GM13976 (cell line): ENCODE measurements at places on chromosomes 13 and 19.

- DNase-seq, result no peak
These were observed 277.5 kb downstream of the LIG4 start for GRCh38 chr13:107937848-107938247.

- no peak for DNase-seq
These were observed 31.9 kb downstream of the ATP4B start for GRCh38 chr13:113625965-113626721.

DNA sequence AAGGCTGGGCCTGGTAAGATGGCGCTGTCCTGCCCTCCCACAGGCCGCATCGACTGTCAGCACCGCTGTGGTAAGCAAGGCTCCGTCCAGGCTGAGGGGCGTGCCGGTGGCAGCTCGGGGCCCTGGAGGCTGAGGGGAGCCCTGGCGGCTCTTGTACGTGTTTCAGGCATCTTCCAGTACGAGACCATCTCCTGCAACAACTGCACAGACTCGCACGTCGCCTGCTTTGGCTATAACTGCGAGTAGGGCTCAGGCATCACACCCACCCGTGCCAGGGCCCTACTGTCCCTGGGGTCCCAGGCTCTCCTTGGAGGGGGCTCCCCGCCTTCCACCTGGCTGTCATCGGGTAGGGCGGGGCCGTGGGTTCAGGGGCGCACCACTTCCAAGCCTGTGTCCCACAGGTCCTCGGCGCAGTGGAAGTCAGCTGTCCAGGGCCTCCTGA, 1.2 kb downstream of the IZUMO4 start:
- DNase-seq, result no peak

GRCh38 chr13:27918918-27919658, 712 bp upstream of the PDX1 start:
- DNase-seq, result no peak

DNA sequence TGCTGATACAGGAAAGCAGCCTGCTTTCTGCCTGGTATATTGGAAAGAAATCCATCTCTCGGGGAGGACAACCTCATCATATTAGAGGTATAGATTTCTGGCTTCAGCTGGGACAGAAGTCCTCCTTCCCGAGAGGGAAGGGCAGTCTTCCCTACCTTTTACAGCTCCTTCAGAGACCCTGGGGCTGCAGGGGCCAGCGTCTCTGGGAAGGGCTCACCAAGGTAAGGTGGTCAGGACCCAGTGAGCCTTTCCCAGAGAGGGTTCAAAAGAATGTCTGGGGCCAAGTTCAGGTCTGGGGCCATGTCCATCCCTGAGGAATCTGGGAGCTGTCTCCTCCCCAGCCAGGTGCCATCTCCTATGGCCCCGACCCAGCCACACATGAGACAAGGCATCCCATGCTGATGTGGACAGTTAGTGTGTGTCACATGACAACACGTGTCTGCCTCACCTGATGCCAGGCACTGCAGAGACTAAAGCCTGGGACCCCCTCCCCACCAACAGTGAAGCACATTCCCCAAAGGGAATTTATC, 136.4 kb downstream of the URI1 start:
- no peak for DNase-seq

DNA sequence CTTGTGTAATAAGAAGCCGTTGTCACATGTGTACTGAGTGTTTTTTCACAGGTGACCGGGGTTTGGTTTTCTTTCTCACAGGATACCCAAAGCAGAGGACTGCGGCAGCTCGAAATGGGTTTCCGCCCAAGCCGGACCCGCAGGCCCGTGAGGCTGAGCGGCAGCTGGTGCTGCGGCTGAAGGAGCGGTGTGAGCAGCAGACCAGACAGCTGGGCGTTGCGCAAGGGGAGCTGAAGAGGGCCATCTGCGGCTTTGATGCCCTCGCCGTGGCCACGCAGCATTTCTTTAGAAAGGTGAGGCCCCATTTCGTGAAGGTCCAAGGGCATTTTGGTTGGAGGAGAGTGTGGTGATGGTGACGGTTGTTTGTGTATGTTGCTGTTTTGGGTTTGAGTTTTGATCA, 236.3 kb downstream of the SLC7A1 start:
- DNase-seq, result no peak

DNA sequence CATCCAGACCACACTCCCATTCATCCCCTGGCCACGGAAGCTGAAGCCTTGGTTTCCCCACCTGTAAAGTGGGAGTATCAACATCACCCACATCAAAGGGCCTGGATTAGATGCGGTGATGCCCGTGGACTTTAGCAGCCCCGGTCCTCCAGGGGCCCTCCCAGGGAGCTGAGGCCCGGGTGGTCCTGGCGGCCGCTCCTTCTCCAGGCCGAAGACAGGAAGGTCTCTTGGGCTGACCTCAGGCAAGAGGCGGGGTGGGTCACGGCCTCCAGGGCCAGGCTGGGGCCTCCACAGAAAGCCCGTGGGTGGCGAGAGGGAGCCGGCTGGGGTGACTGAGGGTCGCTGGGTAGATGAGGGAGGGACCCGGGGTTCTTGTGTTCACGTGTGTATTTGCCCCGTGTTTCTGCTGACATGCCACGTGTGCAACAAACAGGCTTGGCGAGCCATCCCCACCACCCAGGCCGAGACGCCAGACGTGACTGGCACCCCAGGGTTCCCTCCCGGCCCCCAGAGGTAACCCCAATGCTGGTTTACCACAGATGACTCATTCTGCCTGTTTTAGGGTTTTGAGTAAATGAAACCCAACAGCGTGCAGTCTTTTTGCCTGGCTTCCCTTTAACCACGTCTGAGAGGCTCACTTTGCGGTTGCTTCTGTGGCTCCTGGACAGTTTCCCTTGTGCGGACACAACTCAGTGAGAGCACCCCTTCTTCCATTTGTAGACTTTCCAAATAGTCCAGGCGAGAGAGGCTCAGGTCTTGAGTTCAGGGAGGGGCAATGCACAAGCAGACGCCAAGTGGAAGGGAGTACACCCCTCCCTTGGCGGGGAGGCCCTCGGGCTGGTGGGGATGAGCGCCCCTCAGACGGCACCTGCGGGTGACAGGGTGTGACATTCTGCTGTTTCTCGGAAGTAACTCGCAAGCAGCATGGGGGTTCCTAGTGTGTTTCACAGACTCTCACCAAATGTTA, 42.9 kb downstream of the C13orf46 start:
- peak; percentile 67 for DNase-seq

DNA sequence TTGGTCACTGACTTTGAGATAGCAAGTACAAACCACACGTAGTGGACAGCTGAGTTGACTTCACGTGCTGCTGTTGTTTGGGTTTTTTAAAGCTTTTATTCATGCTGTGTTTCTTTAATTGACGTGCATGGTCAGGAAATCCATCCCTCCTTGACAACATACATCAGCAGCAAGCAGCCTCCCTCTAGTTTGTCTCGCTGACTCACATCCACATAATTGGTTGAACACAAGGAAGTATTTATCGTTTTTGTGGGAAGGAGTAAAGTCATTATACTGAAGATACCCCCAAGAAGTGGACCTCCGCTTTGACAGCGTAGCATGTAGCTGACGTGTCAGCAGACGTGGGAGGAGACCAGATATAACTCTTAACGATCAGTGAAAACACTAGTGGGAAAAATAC, 355.8 kb downstream of the MYO16 start:
- no peak for DNase-seq

DNA sequence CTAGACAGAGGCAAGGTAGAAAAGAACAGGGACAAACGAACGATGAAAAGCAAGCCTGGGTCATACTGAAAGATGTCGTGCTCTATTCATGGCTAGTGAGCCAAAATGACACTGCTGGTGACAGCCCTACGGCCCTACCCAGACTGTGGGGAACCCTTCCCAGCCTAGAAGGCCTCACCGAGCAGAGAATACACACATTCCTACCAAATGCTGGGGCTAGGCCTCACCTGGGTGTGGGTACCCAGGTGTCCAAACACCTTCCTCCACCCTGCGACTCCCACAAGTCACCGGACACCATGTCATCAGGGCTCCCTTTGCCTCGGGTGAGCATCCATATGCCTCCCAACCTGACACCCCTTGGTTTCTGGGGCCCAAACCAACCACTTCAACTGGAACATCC, 85.3 kb upstream of the DOCK9 start:
- no peak for DNase-seq

DNA sequence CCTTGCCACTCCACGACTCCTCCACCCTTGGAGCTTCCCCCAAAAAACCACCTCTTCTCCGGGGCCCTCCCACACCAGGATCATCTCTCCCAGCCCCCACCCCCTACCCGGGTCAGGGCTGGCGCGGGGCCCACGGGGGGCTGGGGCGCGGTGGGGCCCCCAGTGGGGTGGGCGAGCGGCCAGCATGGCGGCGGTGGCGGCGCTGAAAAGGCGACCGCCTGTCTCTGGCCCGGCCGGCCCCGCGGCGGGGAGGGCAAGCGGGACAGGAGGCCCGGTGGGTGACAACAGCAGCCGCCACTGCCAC, 850 bp downstream of the DYRK1B start:
- no peak for DNase-seq

DNA sequence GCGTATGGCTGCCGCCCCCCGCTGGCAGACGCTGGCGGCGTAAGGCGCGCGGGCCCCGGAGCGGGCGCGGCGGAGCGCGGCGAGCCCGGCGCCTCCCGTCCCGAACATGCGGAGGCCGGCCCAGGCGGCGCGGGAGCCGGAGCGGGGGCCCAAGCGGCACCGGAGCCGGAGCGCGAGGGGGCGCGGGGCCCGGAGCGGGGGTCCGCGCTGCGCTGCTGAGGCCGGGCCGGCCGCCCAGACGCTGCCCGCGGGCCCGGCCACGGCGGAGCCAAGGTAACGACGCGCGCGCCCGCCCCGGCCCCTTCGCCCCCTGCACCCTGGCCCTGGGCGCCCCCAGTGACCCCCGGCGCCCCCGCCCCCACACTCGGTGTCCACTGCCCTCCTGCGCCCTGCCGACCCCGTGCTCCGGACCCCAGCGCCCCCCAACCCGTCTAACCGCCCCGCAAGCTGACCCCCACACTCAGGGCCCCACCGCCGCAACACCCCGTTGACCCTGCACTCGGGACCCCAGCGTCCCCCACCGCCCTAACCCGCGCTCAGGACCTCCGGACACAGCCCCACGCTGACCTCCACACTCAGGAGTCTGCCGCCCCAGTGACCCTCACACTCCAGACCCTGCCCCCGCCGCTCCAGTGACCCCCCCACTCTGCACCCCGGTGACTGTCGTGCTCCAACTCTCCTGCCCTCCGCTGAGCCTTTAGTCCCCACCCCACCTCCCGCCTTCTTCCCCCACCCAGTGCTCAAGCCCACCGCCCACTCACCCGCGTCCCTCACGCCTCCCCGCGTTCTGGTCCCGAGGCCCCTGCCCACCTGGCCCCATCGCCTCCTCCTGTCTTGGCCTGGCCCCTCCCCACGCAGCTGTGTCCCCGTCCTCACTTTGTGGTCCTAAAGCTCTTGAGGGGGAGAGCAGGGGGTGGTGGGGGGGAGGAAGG, at the start of gene CSNK1G2:
CSNK1G2 (plus strand) TSS at position 27 of the 932 bp plus-strand sequence. CDS start 28,601 bp downstream, outside the sequence.
- no peak for DNase-seq

DNA sequence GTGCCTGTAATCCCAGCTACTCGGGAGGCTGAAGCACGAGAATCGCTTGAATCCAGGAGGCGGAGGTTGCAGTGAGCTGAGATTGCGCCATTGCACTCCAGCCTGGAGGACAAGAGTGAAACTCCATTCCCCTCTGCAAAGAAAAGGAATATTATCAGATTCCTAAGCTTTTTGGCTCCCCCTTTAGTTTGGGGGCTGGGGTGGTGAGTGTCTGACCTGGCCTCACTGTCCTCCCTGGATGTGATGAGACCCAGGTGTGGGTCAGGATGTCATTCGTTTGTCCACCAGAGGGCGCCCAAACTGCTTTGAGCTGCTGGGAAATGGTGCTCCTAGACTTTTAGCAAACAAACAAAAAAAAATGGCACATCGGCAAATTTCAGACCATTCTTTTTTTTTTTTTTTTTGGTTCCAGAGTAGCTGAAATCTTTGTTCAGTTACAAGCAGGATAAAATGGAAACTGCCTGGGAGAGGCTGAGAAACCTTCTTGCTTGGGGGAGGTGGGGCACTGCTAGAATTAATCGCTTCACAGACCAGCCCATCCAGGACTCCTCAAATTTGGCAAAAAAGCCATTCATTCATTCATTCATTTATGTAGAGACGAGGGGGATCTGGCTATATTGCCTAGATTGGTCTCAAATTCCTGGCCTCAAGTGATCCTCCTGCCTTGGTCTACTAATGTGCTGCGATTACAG, 29.4 kb downstream of the SPC24 start:
- DNase-seq, result peak; percentile 80

DNA sequence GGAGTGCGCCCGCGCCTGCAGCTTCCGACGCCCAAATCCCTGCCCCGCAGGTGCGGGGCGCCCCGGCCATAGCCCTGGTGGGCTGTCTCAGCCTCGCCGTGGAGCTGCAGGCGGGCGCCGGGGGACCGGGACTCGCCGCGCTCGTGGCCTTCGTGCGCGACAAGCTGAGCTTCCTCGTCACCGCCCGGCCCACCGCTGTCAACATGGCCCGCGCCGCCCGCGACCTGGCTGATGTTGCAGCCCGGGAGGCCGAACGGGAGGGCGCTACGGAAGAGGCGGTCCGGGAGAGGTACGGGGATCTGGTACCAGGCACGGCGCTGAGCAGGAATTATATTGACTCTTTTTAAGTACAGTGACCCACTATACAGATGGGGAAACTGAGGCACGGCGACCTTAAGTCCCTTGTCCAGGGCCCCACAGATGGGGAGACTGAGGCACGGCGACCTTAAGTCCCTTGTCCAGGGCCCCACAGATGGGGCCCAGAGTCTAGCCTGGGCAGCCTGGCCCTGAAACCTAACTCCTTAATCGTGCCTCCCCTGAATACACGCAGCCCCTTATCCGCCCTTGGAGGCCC, 586 bp downstream of the MRI1 start:
- DNase-seq, result peak; percentile 58

DNA sequence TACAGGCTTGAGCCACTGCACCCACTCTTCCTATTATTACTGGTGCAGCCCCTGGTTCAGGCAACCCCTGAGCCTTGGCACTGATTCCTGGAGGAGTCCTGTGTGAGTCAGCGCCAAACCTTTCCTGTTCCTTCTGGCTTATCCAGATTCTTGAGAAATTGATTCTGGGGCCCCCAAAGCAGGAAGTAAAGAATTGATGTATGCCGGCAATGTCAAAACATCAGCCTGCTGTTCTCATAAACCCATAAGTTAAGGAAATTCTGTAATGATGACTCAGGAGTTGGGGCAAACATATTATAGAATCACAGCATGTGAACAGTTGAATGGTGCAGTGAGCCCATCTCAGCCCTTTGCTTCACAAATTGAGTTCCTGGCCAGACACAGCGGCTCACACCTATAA, 1.4 kb upstream of the OR7G3 start:
- DNase-seq, result no peak

DNA sequence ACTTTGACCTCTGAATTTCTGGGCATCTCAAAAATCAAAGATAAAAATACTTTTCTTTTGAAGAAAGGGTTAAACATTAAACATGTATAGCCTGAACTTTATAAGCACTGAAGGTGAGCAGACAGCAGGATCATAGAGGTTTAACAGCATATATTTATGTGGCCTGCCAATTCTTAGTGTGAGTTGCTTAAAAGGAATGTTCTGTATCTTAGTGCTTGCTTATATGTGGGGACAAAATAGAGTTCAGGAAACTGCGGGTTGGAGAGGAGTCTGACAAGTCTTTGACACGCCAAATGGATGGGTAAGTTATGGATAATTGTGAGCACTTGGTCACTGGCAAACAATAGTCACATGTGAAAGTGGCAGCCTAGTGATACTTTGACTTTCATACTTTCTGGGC, 1419.4 kb upstream of the SPRY2 start:
- no peak for DNase-seq

- peak; percentile 50 for DNase-seq
These were observed 15.4 kb downstream of the TNFAIP8L1 start for GRCh38 chr19:4654437-4655361.

- no peak for DNase-seq
These were observed 16.5 kb upstream of the ZNF8 start for GRCh38 chr19:58261968-58262921.
